Stimulated activated CD4-positive, alpha-beta T cell treated with anti-CD3 and anti-CD28 coated beads, Interleukin-1b, Interleukin-23, amount 100 ng/mL, for 1 hour (primary cell): ENCODE measurements at places on chromosomes 3 and 15.
A peak's percentile ranks its signal among the peaks of the same experiment; 100 is the strongest.

DNA sequence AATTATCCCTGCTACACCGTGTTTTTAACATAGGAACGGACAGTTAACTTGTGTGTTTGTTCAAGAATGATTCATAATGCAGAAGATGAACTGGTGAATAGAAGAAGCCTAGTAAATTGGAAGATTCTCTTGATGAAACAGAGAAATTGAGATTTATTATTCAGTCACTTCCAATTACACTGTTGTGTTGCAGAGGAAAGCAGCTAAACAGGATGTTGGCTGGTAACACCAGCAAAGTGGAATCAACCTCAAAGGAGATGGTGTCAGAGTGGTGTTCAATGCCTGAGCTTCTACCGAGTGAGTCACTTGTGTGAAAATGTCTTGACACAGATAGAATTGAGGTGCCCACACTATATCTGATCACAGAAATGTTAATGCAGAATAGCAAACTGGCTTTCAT lies 399.6 kb downstream of the LPP start:
- DNase-seq = no peak

DNA sequence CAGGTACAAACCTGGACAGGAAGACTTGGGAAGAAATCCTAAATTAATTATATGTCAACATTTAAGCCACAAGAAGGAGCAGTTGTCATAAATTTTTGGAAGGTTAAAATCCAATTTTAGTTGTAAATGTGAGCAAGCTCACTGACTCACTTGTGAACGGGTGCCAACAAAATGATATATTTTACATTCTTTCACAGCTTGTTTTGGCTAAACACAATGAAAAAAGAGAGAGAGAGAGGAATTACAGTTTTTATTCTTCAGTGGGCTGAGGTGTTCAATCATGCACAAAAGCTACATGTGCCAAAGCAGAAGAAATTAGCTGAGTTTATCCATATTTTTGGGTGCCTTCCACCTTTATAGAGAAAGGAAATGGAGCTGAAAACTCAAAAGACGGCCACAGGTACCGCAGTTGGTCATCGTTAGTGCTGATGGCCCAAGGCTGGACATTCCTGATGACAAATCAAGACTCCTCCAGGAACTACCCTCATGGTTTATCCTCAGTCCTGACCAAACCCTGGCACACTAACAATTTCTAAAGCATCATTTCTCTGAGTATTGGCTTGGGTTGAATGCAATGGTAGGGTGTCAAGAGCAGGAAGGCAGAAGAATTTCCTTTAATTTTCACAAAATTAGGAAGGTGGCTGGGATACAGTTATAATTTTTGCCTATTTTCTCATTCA lies 37.6 kb upstream of the WNT5A start:
- DNase-seq = no peak

DNA sequence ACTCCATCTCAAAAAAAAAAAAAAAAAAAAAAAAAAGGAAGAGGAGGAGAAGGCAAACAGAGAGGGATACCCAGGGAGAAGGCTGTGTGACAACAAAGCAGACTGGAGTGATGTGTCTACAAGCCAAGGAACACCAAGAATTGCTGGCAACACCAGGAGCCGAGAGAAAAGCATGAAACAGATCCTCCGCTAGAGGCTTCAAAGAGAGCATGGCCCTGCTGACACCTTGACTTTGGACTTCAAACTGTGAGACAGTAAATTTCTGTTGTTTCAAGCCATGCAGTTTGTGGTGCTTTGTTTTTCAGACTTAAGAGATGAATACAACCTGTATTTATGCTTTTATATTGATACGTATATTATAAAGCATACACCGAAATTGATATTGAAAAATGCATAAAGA lies 74.3 kb upstream of the TRA2B start:
- no peak for DNase-seq

DNA sequence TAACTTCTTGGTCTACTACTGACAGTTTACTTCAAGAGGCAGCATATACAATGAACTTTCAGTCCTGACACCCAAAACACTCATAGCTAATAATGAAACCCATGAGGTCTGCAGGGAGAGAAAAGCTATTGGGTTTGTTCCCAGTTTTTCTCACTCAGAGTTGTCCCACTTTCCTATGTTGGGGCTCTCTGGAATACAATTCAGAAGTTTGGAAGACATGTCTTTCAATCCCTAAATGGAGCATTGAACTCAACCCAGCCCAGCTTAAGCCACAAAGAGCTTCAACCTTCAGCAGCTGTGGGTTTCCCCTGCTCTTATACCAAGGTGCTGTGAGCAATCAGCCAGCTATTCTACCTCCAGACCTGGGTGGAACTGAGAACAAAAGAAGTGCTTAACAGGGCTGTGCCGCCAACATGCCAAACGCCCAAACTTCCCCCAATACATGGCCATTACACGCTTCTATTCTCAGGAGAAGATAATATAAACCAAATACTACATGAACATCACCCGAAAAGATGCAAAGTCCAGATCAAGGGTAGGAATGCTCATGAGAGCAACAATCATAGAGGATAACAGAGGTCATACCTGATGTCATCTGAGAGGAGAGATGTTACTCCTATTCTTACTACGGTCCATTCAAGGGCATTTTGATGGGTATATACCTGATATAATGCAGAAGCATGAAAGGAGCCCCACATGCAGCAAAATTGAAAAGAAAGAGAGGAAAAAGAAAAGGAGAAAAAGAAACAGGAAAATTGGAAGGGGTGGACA lies 131.2 kb upstream of the TGFBR2 start:
- DNase-seq = no peak

- DNase-seq = no peak
Measured at GRCh38 chr3:158775426-158776410, 26.1 kb upstream of the MFSD1 start.

- DNase-seq = no peak
Measured at GRCh38 chr15:38689522-38689921, 124.9 kb upstream of the RASGRP1 start.

DNA sequence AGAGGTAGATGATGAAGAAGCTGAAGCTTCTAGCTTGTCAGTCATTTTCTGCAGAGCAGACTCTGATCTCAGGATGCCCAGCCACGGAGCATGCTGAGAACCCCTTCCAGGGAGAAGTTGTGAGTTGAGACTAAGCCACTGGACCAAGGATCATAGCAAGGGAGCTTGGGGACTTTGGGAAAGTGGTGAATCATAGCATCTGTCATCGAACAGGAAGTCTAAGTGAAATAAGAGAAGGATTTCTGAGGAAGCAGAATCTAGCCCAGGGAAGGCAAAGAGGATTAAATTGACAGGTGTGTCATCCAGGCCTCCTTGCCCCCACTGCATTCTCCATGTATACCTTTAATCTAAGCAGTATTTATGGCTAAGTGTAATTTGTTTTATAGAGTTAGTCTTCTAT lies 71.8 kb upstream of the TMEM108 start:
- no peak for DNase-seq

- no peak for DNase-seq
Measured at GRCh38 chr3:72492240-72492639, 356.0 kb downstream of the SHQ1 start.

GRCh38 chr3:15601399-15602145 lies at the start of the genes BTD and HACL1:
BTD (plus strand) TSS chr3:15601745; CDS start chr3:15635440, 33,695 bp downstream.
HACL1 (minus strand) TSS chr3:15601569; CDS start chr3:15601463, 106 bp downstream.
- peak; percentile 95 for DNase-seq

DNA sequence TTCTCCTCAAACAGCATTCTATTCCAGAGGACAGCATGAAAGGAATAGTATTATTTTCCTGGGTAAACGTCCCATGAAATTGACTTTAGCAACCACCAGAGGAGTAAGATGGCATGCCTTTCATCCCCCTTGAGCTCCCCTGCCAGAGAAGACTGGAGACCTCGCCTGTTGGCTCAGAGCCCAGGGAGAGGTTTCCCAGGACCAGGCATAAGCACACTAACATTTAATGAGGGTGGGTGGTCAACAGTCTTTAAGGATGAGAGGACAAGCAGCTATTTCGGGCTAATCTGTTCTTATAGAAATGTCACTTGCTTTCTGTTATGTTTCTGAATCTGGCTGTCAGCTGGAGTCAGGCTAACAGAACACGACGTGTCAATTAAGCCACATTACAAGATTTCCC lies 390.5 kb downstream of the GABRG3 start:
- DNase-seq = no peak

- no peak for DNase-seq
Measured at GRCh38 chr3:138687236-138687635, 78.7 kb downstream of the FAIM start.

- DNase-seq = no peak
Measured at GRCh38 chr3:59017617-59017984, 32.2 kb downstream of the CFAP20DC start.

DNA sequence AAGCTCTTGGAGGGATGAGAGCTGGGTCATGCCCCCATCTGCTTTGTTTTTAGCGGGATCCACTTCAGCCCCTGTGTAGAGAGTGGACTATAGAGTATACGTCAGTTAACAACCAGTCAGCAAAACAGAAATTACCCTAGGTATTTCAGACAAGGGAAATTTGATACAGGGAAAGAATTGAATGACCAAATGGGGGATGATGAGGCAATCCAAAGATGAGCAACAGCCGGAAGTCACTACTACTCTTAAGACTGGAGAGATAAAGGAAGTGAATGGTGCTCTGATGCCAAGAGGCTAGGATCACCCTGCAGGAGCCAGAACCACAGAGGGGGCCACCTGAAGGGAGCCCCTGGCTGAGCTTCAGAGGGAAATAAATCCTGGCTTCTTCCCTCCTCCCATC lies 1.7 kb upstream of the GPR62 start:
- no peak for DNase-seq

- no peak for DNase-seq
Measured at GRCh38 chr3:53085476-53085875, 39.6 kb upstream of the SFMBT1 start.

DNA sequence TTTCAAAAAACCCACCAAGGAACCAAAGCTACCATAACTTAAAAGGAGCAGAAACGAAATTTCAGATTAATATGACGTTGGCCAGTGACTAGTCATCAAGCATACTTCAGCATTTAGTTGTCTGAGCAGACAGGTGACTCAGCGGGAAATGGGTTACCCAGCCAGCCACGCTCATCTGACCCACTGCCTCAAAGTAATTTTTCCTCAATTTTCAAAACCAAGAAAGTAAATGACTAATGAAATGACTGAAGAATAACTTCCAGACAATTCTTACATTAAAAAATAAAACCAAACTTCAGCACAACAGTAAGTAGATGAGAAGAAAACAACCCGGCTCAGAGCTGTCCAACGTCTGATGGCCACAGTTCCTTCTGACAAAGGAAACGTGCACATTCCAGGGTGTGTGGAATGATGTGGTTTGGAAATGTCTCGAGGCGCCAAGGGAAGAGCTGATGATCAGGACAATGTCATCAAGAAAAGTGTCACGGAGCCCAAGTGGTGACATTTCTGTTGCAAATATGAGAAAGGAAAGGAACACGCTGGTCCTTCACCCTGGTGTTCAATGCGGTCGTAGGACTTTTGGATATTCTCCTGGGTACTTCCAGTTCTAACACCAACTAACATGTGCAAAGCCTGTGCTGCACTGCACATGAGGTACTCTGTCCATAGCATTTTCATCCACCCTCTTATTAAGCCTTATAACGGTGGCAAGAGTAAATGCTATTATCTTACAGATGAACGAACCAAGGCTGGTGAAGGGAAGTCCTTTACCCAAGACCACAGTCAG lies 79.1 kb downstream of the FOXP1 start:
- no peak for DNase-seq

GRCh38 chr15:101807345-101807945 lies 4.1 kb downstream of the OR4F6 start:
- no peak for DNase-seq

- DNase-seq = no peak
Measured at GRCh38 chr3:44058868-44059203, 182.8 kb upstream of the TOPAZ1 start.

DNA sequence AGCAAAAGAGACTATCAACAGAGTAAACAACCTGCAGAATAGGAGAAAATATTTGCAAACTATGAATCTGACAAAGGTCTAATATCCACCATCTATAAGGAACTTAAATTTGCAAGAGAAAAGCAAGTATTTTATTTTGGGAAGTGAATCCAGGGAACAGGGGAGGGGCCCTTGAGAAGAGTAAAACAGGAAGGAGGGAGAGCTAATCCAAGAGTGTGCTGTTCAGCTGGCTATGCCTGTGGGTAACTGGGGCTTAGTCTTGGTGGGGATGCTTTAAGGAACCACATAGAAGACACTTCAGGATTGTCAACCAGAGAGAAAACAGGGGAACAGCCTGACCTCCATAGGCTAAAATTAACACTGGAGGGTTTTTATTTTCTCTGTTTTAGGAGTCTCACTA lies 3.9 kb upstream of the HHLA2 start:
- no peak for DNase-seq

DNA sequence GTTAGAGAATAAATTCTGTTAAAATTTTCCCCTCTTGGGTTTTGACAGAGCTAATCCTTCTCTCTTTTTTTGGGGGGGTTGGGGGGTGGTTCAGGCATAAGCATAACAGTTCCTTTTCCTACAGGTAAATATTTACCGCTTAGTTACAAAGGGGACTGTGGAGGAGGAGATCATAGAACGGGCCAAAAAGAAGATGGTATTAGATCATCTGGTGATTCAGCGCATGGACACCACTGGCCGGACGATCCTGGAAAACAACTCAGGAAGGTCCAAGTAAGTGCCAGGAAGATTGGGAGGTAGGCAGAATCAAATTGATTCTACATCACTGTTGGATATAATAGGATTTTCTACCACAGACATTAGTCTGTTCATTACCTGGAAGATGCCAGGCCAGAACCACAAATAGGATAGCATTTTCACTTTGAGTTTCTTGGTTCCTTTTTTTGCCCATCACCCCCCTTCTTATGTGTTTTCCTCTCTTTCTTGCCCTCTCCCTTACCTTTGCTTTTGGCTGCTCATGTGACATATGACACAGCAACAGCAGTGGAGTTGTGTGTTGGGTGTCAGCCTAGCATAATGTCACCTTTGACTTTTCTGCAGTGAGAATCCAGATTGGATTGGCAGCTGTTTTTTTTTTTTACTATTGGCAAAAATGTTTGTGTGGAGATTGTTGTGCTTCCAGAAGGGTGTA lies 79.0 kb downstream of the CHD2 start:
- DNase-seq = no peak

DNA sequence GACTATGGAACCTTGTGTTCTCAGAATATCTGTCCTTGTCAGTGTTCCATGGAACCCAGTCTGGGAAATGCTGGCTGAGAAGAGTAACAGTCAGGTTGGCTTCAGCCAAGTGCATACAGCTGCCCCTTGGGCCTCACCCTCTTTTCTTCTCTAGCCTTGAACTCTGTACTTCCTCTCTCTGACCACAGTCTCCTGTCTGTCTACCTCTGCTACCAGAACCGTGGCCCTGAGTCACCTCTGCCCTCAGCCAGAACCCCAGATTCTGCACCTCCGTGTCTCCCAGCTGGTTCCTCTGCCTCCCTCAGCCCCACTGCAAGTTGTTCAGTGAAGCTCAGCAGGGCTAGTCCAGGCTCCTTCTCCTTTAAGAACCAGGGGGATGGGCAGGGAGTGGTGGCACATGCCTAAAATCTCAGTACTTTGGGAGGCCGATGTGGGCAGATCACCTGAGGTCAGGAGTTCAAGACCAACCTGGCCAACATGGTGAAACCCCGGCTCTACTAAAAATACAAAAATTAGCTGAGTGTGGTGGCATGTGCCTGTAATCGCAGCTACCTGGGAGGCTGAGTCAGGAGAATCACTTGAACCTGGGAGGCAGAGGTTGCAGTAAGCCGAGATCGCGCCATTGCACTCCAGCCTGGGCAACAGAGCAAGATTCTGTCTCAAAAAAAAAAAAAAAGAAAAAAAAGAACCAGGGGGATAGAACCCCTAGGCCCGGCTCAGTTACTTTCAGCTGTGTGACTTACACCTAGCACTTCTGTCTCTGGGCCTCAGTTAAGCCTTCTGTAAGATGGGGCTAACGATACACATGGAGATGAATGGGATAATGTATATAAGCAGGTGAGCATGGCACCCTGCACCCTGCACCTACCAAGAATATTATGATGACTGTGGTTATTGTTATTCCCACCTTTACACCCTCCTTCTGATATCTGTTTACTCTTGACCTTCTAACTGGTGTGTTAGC lies 24.3 kb upstream of the TATDN2 start:
- no peak for DNase-seq
